ENCODE measurements at places on chromosomes 5 and 9.

DNA sequence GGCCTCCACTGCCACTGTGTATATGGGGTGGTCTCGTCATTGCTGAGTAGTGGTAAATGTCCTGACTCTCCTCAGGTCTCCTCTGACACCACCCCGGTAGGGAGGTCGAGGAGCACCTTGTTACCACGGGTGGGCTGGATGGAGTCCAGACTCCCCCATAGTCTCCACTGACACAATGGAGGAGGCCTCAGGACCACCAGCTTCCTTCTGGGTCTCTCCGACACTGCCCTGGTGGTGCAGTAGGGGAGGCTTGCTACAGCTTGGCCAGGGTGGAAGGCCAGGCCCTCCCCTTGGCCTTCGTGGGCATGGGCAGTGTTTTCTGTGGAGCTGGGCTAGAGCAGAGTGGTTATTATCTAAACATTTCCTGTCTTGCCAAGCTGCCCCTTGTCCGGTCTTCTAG lies 15.4 kb upstream of the SH3PXD2B start:
- no peak for DNase-seq

- peak; percentile 31 for DNase-seq
These were observed 146.8 kb upstream of the SPEF2 start for GRCh38 chr5:35470866-35471265.

DNA sequence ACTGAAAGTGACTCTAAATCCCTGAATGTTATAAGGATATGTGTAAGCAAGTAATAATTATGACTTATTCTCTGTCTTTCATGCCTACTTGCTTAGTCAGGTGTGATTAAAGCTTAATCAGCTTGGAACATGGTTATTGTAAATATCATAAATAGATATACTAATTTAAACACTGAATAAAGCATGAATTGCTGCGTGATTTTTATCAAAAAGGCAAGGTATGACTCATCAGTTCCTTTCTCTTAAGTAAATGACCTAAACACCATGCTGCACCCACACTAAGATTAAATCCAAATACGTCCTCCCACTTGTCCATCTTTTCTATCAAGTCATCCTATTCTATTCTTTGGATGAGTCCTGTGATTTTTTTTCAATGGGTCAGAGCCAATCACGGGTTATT lies 124.6 kb upstream of the MTAP start:
- DNase-seq: no peak

GRCh38 chr9:103928442-103928841 lies 165.7 kb upstream of the SMC2 start:
- DNase-seq: no peak

DNA sequence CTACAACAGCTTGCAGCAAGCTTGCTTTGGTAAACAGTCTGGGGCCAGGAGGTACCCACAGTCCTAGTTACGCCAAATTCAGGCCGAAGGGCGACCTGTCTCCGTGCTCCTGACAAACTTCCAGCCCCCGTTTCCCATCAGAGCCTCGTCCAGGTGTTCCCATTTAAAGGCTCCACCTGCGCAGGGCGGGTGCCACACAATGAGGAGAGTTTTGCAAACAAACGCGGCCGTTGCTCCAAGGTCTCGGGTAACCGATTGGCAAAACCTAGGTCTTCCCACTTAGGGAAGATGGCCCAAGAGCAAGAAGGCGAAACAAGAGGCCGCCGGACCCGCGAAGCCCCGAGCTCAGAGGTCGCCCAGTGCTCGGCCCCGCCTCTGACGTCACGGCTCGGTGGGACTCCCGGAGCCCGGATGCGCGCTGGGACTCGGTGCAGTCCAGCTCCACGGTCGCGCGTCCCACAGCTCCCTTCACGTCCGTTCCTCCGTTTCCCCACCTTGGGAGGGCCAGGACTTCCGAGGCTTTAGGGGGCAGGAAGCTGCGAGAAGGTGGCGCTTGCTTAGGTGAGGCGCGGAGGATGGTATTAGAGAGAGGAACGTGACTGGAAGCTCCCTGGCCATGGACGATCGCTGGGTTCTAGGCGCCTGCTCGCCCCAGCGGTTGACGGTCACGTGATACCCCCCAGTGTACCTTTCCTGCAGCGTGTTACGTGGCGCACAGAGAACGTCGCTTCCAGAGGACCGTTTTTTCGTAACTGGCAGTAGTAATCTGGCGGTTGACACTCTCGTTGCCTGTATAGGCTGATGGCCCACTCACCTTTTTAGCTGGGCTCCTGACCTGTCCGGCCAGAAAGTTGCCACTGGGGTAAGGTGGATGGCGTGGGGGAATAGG lies 41.8 kb upstream of the KDM4C start:
- peak; percentile 24 for DNase-seq

- no peak for DNase-seq
These were observed 251.8 kb upstream of the CDH9 start for GRCh38 chr5:27290172-27290571.

- DNase-seq: no peak
These were observed 65.3 kb upstream of the NFIB start for GRCh38 chr9:14379280-14379679.

DNA sequence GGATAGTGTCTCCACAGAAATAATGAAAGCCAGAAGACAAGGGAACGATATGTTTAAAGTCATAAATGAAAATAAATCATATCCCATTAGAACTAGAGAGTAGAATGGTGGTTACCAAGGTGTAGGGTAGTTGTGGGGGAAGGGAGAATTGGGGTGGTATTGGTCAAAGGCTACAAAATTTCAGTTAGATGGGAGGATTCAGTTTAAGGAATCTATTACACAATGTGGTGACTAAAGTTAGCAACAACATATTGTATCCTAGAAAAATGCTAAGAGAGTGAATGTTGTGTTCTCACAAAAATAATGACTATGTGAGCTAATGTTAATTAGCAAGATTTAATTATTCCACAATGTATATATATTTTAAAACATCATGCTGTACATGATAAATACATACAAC lies 27.8 kb upstream of the LARP1 start:
- no peak for DNase-seq

DNA sequence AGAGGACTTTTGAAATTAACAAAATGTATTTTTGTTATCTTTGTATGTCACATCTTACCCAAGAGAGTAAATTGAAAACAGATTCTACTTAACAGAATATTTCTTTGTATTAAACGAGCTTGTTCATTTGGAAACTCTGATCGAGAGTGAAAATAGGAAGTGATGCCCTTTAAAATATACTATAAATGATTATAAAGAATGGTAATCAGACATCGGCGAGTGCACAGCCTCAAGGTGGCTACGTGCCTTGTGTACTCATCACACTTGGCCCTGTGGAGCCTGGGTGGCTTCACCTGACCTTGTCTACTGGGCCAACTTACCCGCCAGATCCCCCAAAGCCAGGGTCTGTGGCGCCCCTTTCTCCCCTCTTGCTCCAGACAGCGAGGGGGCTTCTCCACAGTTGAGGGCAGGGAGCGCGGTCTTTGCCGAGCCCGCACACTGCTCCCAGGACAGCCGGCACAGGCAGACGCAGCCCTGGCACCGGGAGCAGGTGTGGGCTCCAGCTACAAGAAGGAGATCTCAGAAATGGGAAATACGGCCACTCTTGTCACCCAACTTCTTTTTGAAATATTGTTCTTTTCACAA lies 243.2 kb downstream of the CEMIP2 start:
- DNase-seq: no peak

GRCh38 chr5:100576217-100576751 lies 41.1 kb downstream of the FAM174A start:
- DNase-seq: no peak

- DNase-seq: peak; percentile 83
These were observed 59.0 kb upstream of the KLF4 start for GRCh38 chr9:107548298-107549142.

- DNase-seq: no peak
These were observed 283.7 kb downstream of the TLR4 start for GRCh38 chr9:117987945-117988344.

DNA sequence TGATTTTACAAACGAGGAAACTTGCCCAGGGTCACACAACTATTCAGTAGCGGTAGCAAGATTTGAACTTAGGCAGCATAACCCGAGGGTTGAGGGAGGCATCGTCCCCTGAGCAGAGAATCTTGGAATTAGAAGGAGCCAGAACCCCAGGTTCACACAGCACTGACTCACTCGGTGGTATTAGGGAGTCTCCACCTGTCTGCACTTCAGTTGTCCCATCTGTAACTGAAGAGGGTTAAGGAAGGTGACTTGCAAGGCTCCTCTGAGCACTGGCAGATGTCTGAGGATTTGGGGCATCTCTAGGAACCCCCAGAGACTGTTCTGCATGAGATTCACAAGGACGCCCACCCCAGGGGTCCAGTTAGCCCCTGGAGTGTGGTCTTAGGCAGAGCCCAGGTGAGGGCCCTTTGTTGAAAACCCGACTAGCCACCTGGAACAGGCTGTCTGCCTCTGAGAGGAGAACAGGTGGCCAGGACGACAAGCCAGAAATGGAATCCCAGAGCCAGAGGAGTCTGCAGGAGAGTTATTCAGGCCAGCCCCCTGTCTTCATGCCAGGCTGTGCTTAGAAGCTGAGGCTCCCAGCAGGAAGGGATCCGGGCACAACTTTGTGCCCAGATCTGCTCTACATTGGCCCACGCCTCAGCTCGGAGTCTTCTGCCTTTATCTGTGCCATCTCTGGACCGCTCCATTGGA lies 50.0 kb upstream of the ORM1 start:
- no peak for DNase-seq

DNA sequence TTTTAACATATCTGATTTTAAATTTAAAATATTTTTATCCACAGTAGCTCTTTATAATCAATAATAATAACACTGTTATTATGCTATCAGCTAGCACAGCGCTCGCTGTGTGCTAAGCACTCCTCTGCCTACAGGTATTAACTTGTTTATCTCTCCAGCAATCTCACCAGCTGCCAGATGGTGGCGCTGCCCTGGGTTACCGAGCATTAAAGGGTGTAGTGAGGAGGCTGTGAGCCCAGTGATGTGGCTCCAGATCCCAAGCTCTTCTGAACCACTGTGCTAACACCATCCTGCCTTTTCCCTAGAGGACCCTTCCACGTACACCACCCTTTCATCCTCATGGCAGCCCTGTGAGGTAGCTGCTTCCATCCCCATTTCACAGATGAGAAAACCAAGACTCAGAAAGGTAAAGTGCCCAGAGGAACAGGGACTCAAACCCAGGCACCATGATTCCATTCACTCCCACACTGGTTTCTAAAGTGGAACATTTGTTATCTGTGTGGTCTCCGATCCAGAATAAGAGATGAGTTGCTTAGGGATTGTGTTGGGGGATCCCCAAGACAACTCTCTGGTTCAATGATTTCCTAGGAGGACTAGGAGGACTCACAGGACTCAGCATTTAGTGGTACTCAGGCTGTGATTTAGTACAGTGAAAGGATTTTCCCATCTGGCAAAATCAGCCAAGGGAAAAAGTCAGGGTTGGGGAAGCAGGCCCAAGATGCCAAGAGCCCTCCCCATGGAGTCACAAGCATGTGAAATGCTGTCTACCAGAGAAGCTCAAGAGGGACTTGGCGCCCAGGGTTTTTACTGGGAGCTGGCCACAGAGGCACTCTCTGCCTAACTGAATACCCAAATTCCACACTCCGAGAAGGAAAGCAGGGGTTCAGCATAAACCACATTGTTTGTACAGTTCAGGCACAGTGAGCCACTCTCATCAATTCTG lies 7.0 kb downstream of the IGFBPL1 start:
- DNase-seq: no peak

- no peak for DNase-seq
These were observed 67.6 kb downstream of the UBAP1 start for GRCh38 chr9:34246453-34246852.

GRCh38 chr9:87359264-87359663 lies 138.4 kb upstream of the DAPK1 start:
- no peak for DNase-seq

DNA sequence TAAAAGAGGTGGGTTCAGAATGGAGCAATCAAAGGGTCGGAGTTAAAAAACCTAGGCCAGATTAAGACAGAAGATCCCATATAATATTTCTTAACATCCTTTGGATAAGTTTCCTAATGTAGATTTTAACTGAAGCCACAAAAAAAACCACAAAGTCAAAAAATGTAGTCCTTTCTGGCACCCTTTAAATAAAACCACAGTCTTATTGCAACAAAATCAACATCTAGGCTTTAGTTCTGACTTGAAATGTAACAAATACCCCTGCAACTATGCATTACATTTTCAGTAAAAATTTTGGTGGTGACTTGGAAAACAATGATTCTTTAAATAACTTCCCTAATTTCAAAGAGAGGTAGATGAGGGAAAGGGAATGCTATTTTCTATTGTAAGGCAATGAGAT lies 109.2 kb downstream of the PSAT1 start:
- DNase-seq: peak; percentile 23

DNA sequence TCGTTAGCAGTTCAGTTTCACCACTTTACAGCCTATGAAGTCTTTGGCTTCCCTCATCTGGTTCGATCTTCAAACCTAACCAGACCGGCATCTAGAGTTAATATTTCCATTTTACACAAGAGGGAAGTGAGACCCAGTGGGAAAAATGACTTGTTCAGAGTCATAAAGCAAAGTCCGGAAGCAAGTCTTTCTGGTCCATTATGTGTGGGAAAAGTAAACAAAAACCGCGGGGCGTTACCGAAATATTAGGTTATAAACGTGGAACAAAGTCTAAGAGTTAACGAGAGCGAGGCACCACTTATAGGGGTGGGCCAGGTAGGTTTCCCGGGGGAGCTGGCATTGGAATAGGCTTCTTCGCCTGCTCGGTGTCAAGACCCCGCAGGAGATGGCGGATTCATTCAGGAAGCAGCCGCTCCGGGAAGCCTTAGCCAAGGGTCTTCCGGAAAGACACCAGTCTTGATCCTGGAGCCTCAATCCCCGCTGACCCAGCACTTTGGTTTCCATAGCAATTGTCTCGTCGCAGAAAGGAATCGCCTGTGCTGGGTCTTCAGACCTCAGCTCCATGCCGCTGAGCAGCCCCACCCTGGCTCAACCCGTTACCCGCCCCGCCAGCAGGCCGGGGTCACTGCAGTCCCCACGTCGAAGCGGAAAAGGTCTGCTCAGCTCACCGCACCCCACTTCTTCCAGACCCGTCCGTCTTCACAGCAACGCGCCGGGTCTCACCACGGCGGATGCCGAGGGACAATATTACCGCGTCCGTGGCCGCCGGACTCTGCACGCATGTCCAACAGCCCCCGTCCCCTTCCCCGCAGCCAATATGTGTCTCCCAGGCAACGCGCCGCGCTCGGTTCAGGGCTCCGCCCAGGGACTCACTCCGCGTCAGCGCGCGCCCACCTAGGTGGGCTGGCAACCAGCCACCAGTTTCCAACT lies at the start of gene C5orf52:
TSS of gene C5orf52 (plus strand) at position 872 of the 930 bp plus-strand sequence. CDS start 82 bp downstream, outside the sequence.
- peak; percentile 65 for DNase-seq

Data from GM03348 (cell line).